ENCODE measurements at places on chromosomes 11 and 22. TPM values are rescaled to one million over a fixed set of nuclear protein-coding genes. Genes with fewer than 3 reads are reported as not detected.

Gene MAPK8IP1
- 6.0 TPM for total RNA-seq

Gene ARHGAP42
- 10.9 TPM for total RNA-seq

Gene LRRC51
- total RNA-seq, result 9.1 TPM

Gene ART1
- not detected for total RNA-seq

Gene VSIG2
- total RNA-seq, result 0.08 TPM

Gene SLC29A2
- total RNA-seq, result 4.7 TPM

Gene DYNC2H1
- 8.3 TPM for total RNA-seq

Gene KRTAP5-9
- total RNA-seq, result not detected

Gene SPTBN2
- total RNA-seq, result 9.9 TPM

Gene MMP13
- not detected for total RNA-seq

Gene GAB4
- total RNA-seq, result not detected

Gene UBQLN3
- not detected for total RNA-seq

Gene WT1
- 6.1 TPM for total RNA-seq

Gene MRPL49
- total RNA-seq, result 80.5 TPM

Gene ZNF280A
- total RNA-seq, result 2.8 TPM

Gene SHANK3
- 5.4 TPM for total RNA-seq

Gene MGAT3
- 0.36 TPM for total RNA-seq

Gene CCDC116
- not detected for total RNA-seq

Gene TUB
- total RNA-seq, result 8.9 TPM

Gene CCDC73
- total RNA-seq, result 0.06 TPM

Gene TEX54
- not detected for total RNA-seq

Gene ARAP1
- total RNA-seq, result 28.8 TPM

Gene EMSY
- 16.0 TPM for total RNA-seq

Gene APOBEC3H
- total RNA-seq, result not detected

Gene KCNE3
- not detected for total RNA-seq

Gene CD3G
- not detected for total RNA-seq

Gene BTG4
- 0.09 TPM for total RNA-seq

Gene LDHAL6A
- total RNA-seq, result not detected

Gene EMID1
- total RNA-seq, result 0.28 TPM

Gene CHADL
- total RNA-seq, result not detected

Gene FZD4
- 1.4 TPM for total RNA-seq

Gene OR5AL1
- total RNA-seq, result not detected

Gene MYO7A
- total RNA-seq, result 1.2 TPM

Gene BLID
- not detected for total RNA-seq

Gene FANCF
- 8.7 TPM for total RNA-seq

Gene NXPE2
- not detected for total RNA-seq

Gene P2RY6
- total RNA-seq, result 9.4 TPM

Gene CYB5R2
- 4.4 TPM for total RNA-seq

Gene SMIM38
- total RNA-seq, result not detected

Gene FOLR2
- not detected for total RNA-seq

Gene SLC22A6
- total RNA-seq, result not detected

Gene MYRF
- total RNA-seq, result 21.2 TPM

Gene INPP5J
- total RNA-seq, result 0.68 TPM

Gene POU2F3
- total RNA-seq, result not detected

Gene FXYD2
- total RNA-seq, result 16.3 TPM

Gene NUP98
- 75.4 TPM for total RNA-seq
